ENCODE measurements at places on chromosomes 5 and 9.
A peak's percentile ranks its signal among the peaks of the same experiment; 100 is the strongest.

GRCh38 chr5:174521449-174521848 is 202.9 kb upstream of the MSX2 start:
- no peak for DNase-seq

DNA sequence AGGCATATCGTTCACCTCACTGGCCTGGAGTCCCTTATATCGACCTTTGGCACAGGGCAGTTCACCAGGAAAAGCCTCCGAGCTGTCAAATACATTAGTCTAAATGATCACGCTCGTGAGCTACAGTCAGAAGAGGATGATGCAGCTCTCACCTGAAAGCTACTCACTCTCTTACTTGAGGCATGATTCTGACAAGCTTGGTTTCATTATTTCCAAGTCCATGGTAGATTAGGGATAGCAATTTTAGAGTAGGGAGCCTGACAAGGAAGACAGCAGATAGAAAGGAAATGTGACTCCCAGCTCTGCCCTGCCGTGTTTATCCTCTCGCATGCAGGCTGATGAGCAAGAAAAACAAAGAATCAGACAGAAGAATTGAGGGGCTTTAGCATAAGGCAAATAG is 98.0 kb upstream of the MAP1B start:
- no peak for DNase-seq

GRCh38 chr9:123093141-123093540 is 59.7 kb downstream of the GPR21 start:
- DNase-seq, result no peak

DNA sequence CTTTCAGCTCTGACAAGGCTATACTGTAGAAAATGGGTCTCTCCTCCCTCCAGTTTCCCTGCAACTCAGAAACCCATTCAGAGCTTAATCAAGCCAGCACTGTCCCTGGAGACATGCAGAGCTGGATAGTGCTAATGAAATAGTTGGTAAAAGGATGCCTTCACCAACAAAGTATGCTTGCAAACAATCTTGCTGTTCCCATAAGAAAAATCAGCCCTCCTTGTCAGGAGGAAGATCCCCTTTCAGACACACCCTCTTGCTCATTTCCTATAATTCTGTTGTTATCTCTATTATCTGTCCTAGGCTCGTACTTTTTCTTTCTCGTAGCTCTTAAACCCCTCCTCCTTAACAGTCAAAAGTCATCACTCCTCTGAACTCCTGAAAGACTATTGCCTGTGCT is 9.9 kb upstream of the OSMR start:
- DNase-seq, result no peak

GRCh38 chr5:124232515-124232914 is 513.9 kb downstream of the ZNF608 start:
- no peak for DNase-seq

DNA sequence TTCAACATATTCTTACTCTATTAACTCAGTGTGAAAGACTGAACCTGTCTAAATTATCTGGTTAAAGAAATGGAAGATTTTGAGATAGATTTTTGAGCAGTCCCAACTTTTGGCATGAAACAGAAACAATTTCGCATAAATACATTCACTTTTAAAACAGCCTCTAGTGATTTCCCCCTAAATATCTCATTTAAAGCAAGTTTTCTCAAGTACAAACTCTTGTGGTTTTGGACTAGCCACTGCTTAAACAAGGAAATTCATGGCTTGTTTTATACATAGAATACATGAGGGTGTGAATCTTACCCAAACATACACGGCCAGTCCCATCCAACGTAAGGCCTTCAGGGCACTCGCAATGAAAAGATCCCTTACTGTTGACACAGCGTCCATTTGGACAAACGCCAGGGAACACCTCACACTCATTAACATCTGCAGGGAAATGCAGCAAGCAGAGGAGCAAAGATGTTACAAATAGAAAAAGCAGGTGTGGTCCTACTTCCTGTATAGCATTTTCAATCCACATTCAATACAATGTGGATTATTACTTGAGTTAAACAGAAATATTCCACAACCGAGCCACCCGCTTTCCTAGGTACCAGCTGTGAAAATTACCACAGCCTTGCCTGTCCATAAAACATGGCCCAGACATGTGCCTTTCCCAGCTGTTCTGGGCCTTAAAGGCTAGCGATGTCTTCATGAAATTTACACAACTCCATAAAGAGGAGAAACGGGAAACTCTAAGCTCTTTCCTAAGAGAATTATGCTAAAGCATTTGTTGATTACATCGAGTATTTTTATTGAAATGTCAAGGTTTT is 188.8 kb downstream of the FBN2 start:
- no peak for DNase-seq

- DNase-seq, result no peak
These were observed 148.4 kb upstream of the NFIL3 start for GRCh38 chr9:91572044-91572443.

DNA sequence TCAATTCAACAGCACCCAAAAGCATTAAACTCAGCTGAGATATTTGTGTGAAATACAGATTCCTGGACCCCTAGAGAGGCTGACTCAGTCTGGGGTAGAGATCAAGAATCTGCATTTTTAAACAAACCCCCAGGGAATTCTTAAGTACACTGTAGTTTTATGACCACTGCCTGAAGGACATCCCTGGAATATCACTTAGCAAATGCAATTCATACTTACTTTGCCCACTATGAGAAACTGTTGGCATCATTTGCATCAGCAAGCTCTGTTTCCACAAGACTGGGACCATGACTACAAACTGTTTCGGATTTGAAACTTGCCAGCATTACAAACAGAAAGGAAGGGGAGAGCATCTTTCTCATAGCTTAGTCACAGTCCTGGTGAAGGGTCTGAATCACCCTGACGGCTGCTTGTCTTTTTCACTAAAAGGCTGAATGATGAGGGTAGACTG is 63.7 kb downstream of the MLLT3 start:
- peak; percentile 65 for DNase-seq

GRCh38 chr9:95727947-95728520 is 147.5 kb upstream of the ERCC6L2 start:
- no peak for DNase-seq

DNA sequence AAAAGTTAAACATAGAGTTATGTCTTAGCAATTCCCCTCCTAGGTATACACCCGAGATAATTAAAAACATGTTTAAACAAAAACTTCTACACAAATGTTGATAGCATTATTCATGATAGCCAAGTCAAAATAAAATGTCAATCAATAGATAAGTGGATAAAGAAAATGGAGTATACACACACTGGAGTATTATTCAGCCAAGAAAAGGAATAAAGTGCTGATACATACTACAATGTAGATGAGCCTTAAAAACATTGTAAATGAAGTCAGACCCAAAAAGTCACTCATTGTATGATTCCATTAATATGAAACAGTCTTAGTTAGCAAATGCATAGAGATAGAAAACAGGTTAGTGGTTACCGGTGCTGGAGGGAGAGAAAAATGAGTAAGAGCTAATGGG is 34.3 kb upstream of the SHB start:
- no peak for DNase-seq

GRCh38 chr9:121972501-121972981 is 120.6 kb downstream of the TTLL11 start:
- no peak for DNase-seq

GRCh38 chr9:5112109-5112592 is 73.3 kb downstream of the INSL6 start:
- DNase-seq, result no peak

- peak; percentile 20 for DNase-seq
These were observed 21.9 kb downstream of the DEPDC1B start for GRCh38 chr5:60677850-60678664.

GRCh38 chr5:95843733-95844223 is 21.3 kb upstream of the GLRX start:
- peak; percentile 46 for DNase-seq

DNA sequence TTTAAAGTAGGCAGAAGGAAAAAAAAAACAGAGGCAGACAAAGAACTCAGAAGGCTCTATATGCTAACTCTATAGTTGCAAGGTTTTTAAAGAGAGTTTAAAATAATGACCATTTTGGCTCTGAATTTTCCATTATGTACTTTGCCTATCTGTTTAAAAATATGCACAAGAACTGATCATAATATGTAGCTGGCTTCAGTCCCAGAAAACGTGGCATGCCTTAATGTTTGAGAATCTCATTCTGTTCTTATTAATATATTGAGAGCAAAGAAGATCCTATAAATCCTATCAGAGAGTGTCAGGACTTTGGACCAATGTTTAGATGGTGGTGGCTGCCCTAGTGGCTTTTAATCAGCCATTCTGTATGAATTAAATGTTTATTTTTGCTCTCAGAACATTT is 121.5 kb downstream of the JMY start:
- no peak for DNase-seq

DNA sequence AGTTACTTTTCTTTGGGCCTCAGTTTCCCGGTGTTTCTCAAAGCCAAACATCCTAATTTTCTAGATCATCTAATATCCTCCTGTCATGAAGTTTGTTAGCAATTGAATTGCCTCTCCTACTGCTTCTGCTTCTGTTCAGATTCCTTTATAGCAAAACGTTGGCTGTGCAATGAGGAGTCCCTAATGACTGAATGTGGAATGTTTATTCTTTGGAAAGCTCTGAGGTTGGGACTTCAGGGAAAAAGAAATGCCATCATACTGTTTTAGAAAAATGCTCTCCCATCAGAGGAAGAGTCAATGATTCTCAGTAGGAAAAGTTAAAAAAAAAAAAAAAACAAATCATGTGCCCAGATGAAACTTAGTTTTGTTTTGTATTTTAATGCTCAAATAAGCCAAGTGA is 268.7 kb upstream of the PAPPA start:
- no peak for DNase-seq

GRCh38 chr9:86281593-86282076 is 703 bp downstream of the ISCA1 start:
- no peak for DNase-seq

- no peak for DNase-seq
These were observed 72.4 kb upstream of the PHYKPL start for GRCh38 chr5:178304761-178305645.

DNA sequence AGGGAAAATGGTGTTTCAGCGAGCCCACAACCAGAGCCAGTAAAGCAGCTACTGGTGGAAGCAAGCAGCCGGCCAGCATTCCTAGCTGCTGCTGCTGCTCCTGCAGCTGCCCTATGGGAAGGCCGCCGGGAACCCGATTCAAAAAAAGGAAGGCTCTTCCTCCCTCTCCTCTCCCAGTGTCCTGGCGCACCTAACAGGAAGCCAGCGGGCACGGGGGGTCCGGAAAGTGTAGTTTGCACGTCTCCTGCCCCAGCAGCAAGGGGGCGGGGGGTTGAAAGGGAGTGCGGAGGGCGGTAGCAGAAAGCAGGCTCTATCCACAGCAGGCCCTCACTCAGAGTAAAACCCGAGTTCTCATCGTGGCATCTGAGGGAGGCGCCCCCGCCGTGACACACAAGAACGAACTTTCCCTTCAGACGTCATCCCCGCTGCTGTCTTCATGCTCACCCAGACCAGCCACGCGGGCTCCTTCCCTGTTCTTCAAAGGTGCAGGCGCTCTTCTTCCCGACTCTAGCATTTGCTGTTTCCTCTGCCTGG is 16.5 kb downstream of the GRXCR2 start:
- DNase-seq, result no peak

DNA sequence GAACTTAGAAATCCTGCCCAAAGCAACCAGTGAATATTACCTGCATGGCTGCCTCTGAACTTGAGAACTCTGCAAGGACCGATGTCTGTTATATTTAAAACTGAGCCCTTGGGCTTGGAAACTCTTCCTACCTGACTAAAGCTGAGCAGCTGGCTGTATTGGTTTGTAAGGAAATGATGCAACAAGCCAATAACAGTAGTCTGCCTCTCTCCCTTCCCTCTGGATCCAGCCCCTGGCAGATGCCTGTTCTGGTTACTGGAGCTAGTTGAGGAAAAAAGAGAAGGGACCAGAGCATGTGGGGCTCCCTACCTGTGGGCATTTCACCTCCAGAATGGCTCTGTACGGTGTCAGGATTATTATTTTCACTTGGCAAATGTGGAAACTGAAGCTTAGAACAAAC is 34.7 kb downstream of the SH3RF2 start:
- no peak for DNase-seq

GRCh38 chr5:124996764-124997077 is 250.3 kb upstream of the ZNF608 start:
- DNase-seq, result no peak
